ENCODE measurements at places on chromosomes 11 and 22.

- no peak for DNase-seq
Measured at GRCh38 chr11:117303646-117304315, 12.3 kb downstream of the BACE1 start.

- no peak for DNase-seq
Measured at GRCh38 chr11:33634291-33634834, 66.3 kb downstream of the C11orf91 start.

DNA sequence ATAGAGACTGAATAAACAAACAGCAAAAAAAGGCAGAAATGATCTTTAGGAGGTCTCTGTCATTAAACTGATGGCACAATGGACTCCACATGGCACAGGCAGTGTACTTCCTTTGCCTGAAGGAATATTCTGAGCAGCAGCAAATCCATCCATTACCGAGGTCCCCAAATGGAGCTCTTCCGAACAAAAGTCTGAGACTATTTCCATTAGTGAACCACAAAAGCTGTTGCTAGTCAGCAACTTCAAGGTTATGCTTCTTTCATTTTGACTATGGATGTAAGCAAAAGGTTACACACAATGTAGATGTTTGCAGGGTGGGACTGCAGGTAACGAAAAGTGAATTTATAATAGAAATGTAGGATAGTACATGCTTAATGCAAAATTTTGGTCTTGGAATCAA, 14.5 kb downstream of the NARS2 start:
- no peak for DNase-seq

DNA sequence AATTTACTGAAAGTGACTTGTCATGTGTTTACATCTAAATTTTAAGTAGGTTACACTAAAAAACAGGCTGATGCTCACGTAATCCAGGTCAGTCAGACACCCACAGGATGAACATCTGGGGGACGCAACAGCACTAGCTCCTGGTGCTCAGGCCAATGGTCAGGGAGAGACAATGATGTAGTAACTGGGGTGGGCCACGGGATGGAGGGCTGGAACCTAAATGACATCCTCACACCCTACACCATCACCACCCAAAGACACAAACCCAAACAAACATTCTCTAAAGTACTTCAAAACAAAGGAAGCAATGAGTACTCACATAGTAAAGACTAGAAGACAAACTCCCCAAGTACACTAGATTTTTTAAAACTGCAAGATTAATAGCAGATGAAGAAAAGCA, 53.5 kb upstream of the SLC25A1 start:
- DNase-seq = no peak

GRCh38 chr11:76839311-76839710, 21.4 kb upstream of the ACER3 start:
- DNase-seq = no peak

DNA sequence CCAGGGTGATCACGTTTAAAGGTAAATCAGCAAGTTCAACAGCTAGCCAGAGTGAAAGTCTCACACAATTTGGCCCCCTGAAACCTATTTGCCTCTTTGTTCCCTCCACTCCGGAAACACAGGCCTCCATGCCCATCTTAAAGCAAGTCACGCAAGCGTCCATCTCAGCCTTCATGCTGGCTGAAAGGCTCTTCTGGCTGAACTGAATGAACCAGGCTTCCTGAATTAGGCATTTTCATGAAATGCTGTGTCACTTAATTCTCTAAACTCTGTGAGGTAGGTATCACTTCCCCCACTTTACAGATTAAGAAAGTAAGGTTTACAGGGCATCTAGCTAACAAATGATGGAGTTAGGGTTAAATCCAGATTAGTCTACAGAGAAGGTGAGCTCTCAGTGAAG, 1.4 kb downstream of the SLC25A17 start:
- DNase-seq = no peak

DNA sequence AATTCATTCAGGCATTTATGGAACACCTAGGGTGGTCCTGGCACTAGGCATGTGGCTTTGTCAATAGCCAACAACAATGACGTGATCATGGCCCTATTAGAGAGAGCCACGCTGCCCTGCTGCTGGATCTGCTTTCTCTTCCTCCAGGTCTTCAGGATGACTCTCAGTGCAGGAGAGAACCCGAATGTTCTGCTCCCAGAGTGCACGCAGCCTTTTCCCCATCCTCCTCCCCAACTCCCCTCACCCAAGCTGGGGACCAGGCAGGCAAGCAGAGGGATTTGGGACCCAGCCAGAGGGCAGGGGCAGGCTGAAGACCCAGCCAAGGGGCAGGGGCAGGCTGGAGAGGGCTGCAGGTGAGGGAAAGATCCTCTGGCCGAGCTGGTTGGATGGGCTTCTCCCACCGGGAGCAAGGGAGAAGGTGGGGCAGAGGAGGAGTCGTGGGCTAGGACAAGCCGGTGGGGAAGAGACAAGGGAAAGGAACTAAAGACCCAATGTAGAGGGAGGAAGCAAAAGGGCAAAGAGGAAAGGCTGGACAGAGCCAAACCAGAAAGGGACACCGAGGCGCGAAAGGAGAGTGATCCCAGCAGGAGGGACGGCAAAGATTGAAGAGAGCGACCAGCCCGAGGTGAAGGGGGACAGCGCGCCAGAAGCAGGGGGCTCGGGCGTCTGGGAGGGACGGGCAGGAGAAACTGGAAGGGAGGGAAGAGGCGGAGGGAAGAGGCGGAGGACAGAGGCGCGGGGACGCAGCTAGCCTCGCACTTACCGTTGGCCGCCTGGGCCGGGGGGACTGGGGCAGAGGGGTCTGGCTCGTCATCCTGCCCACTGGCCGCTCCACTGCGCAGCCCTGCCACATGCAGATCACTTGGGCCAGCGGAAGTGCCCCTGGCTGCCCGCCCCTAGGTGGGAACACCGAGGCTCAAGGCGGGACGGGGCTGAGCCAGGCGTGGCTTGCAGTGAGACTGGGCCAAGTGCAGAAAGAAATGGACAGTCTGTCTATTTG, at the start of gene KCTD14:
Gene KCTD14, minus strand, starts transcription at position 880 of the 1,000 bp plus-strand sequence. Its CDS starts 27 bp downstream, at position 853.
- DNase-seq = no peak

- DNase-seq = no peak
Measured at GRCh38 chr11:77137421-77137820, 9.4 kb downstream of the MYO7A start.
